ENCODE measurements at places on chromosomes 5 and 9. TPM values are rescaled to one million over a fixed set of nuclear protein-coding genes. Genes with fewer than 3 reads are reported as not detected.

DNA sequence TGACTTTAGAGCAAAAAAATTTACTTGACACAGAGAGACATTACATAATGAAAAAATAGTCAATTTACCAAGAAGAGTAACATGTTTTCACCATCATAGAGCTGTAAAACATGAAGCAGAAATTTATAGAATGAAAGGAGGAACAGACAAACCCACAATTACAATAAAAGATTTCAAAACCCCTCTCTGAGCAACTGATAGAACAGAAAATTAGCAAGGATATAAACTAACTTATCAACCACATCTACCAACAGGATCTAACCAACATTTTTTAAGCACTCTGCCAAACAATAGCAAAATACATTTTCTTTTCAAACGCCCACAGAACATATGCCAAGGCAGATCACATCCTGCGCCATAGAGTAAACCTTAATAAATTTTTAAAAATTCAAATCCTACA is 17.9 kb downstream of the SLCO4C1 start:
- H3K27ac ChIP-seq: no peak overlapping the region
- H3K36me3 ChIP-seq: no peaks in the 10 kb centered on the region
- H3K4me1 ChIP-seq: 0 out of 2 replicates have a peak, but pooled peaks cover 3% of the 10 kb centered on the region

DNA sequence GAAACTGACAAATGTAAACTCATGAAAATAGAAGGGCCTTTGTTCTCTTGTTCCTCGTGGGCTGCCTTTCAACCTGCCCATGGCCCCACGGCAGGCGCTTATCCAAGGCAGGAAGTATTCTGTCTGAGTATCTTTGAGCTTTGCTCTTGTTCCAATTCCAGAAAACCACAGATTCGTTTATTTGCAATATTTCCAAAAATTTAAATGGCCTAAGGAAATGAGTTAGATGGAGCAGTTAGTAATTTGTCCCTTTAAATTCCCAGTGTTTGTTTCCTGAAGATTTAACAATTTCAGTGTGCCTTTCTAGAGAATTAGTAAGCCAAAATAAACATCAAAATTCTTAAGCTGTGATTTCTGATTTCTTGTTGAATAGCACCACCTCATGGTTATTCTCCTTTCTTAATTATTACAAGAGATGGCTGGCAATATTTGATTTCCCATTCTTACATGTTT is 299.4 kb upstream of the RASA1 start:
- no peaks in the 10 kb centered on the region for H3K4me1 ChIP-seq
- H3K36me3 ChIP-seq: no peaks in the 10 kb centered on the region
- H3K4me3 ChIP-seq: no peak overlapping the region
- peak; percentile 72 for DNase-seq
- H3K27ac ChIP-seq: no peak overlapping the region

DNA sequence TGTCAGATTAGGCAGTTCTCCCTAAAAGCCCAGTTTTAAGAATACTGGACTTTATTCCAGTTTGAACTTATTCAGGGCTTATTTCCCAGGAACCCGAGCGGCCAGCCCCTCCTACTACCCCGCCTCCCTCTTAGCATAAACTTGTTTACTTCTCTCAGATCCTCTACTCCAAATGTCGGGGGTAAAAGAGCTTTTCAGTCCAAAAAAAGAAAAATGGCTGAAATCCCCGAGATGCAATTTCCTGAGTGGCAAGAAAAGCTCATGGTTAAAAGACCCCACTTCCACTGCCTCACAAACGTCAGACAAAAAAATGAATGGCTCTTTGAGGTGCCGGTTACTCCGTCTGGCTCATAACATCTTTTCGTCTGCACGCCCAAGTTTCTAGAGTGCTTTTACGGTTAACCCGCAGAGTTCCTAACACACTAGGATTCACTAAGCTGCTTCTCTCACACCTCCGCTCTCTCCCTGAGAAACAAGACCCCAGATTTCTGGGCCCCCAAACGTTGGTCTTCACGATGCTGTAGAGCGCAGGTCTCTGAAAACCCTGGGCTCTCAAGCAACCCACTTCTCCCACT is 402 bp downstream of the BRD8 start:
- peaks cover 44% of the 10 kb centered on the region for H3K36me3 ChIP-seq
- peak overlapping the region; percentile 83 for H3K27ac ChIP-seq
- DNase-seq: peak; percentile 65
- H3K27me3 ChIP-seq: no peaks in the 10 kb centered on the region
- peaks cover 12% of the 10 kb centered on the region for H3K4me1 ChIP-seq

GRCh38 chr5:175444060-175444904 is at the start of gene DRD1:
TSS of gene DRD1 (minus strand) at chr5:175444182. CDS start at chr5:175443099, 1,083 bp downstream.
- no peak within 1 kb of the TSS for H3K27ac ChIP-seq
- H3K4me1 ChIP-seq: peaks cover 42% of the 10 kb centered on the region
- H3K36me3 ChIP-seq: no peaks in the 10 kb centered on the region
- H3K27me3 ChIP-seq: peaks cover 69% of the 10 kb centered on the region

DNA sequence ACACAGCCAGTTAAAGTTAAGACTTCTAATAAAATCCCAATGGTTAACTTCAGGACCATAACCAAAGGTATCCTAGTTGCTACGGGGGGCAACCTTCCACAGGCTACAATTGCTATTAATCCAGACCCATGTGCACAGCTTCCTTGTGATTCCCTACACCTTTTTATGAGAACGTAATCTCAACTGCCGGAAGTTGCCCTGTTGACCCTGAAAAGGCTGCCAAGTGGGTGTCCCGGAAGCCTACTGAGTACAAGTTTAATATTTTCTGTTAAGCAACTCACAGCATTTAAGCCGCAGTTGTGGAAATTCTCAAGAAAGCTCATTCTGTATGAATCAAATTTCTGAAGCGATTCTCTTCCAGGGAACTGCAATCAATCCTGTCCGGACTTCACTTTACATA is 48.5 kb upstream of the PTGER4 start:
- H3K4me3 ChIP-seq: no peak overlapping the region
- H3K27ac ChIP-seq: no peak overlapping the region
- H3K4me1 ChIP-seq: no peaks in the 10 kb centered on the region
- no peaks in the 10 kb centered on the region for H3K27me3 ChIP-seq

DNA sequence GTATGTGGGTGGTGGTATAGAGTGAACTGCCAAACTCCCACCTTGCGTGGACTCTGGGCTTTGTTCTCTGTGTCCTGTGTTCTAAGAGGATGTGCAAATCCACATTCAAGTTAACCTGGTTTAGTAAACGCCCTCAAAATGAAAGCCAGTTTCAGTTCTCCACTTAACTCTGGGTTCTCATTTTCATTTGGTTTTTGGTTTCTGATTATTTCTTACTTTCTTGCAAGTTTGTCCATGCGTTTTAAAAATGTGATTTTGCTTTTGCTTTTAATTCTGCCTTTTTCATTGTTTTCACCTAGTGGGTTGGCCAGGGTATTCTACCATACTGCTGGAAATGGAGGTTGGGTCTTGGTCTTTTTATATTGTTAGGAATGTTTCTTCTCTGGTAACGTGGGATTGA is 38.2 kb downstream of the GALNT10 start:
- H3K27me3 ChIP-seq: no peaks in the 10 kb centered on the region
- H3K27ac ChIP-seq: no peak overlapping the region
- no peaks in the 10 kb centered on the region for H3K36me3 ChIP-seq
- no peaks in the 10 kb centered on the region for H3K4me1 ChIP-seq
- no peak overlapping the region for H3K4me3 ChIP-seq

DNA sequence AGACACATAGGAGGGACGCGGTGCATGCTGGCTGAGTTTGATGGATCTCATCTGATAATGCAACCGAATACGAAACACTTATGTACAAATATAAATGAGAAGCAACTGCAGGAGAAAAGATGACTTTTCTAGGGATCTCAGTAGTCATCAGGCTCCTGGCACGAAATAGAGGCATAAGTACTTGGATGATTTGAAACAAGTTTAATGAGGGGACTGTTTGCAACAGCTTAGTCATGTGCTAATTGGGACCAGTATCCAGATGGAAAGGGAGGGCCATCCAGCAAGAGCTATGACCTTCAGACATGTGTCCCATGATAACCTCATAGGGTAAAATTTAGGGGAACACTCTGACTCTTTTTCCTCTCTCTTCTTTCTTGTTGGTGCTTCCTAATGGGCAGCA is 123.0 kb downstream of the EGFLAM start:
- no peak overlapping the region for H3K4me3 ChIP-seq
- DNase-seq: no peak
- H3K27me3 ChIP-seq: no peaks in the 10 kb centered on the region
- no peaks in the 10 kb centered on the region for H3K36me3 ChIP-seq
- no peak overlapping the region for H3K27ac ChIP-seq

GRCh38 chr5:178777520-178777919 is 47.1 kb upstream of the ZNF354A start:
- H3K4me3 ChIP-seq: no peak overlapping the region
- no peak for DNase-seq
- no peak overlapping the region for H3K27ac ChIP-seq

- H3K4me3 ChIP-seq: peak overlapping the region; percentile 96
- peak overlapping the region; percentile 99 for H3K27ac ChIP-seq
- DNase-seq: peak; percentile 58
- no peaks in the 10 kb centered on the region for H3K36me3 ChIP-seq
These were observed 425 bp downstream of the PTPA start for GRCh38 chr9:129111528-129112151.

Gene LTC4S
- total RNA-seq: 10.1 TPM

- peaks cover 11% of the 10 kb centered on the region for H3K27me3 ChIP-seq
- peaks cover 18% of the 10 kb centered on the region for H3K4me1 ChIP-seq
- no peak overlapping the region for H3K27ac ChIP-seq
- H3K4me3 ChIP-seq: peak overlapping the region; percentile 91
- no peak for DNase-seq
These were observed 466 bp upstream of the TTC39B start for GRCh38 chr9:15307523-15307841.

GRCh38 chr5:39017504-39017903 is 56.7 kb downstream of the RICTOR start:
- H3K4me3 ChIP-seq: no peak overlapping the region
- H3K27ac ChIP-seq: no peak overlapping the region
- H3K36me3 ChIP-seq: 0 out of 2 replicates have a peak, but pooled peaks cover under 1% of the 10 kb centered on the region
- peaks cover 27% of the 10 kb centered on the region for H3K4me1 ChIP-seq

DNA sequence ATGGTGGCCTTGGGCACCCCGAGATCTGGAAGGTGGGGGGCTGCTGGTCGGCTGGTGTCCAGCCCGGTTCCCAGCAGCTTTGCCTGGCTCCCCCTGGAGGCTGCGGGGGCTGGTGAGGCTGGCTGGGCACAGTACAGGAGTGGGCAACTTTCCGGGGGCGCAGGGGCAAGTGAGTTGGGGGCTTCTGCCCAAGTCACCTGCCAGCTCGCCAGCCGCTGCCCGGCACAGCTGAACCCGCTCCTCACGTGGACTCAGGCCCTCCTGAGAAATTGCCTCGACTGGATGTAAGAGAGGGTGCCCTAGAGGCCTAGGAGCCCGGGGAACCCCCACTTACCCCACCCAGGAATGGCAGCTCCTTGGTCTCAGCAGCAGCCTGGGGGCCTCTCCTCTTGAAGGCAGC is 15.4 kb downstream of the KCNT1 start:
- no peak for DNase-seq
- H3K36me3 ChIP-seq: no peaks in the 10 kb centered on the region
- H3K27me3 ChIP-seq: peaks cover 9% of the 10 kb centered on the region
- no peak overlapping the region for H3K27ac ChIP-seq

- H3K4me3 ChIP-seq: no peak overlapping the region
- H3K27ac ChIP-seq: no peak overlapping the region
- H3K36me3 ChIP-seq: no peaks in the 10 kb centered on the region
- H3K27me3 ChIP-seq: no peaks in the 10 kb centered on the region
These were observed 518.5 kb downstream of the NR2F1-AS1 start for GRCh38 chr5:93062548-93062947.

Gene ADGRD2
- 0.45 TPM for total RNA-seq

- H3K27me3 ChIP-seq: no peaks in the 10 kb centered on the region
- no peak overlapping the region for H3K27ac ChIP-seq
- H3K36me3 ChIP-seq: no peaks in the 10 kb centered on the region
- DNase-seq: no peak
- no peak overlapping the region for H3K4me3 ChIP-seq
These were observed 10.3 kb upstream of the CD180 start for GRCh38 chr5:67206929-67207328.

Gene FGFR4
- total RNA-seq: 145 TPM

Gene PCDHA10
- 12.2 TPM for total RNA-seq

Measured in GM23338 (cell line).